ENCODE measurements at places on chromosomes 11 and 22.

DNA sequence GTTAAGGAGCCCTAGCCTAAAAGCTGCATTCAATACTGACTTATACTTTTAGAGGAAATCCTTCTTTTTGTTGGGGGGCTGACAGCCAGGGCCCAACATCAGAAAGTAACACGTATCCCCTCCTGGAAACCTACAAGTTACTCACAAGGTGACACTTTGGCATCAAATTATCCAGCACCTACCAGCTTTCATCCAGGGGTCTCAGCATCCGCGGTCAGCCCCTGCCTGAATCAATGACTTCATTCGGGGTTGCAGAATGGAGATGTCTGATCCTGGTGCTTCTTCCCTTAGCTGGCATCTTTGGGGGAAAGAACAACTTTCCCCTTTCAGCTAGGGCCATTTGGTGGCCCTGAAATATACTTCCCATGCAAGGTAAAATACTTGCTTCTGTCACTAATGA lies 5.3 kb upstream of the NAP1L4 start:
- DNase-seq: no peak

- no peak for DNase-seq
Observed at GRCh38 chr11:117871784-117872183, 4.7 kb downstream of the FXYD6 start.

DNA sequence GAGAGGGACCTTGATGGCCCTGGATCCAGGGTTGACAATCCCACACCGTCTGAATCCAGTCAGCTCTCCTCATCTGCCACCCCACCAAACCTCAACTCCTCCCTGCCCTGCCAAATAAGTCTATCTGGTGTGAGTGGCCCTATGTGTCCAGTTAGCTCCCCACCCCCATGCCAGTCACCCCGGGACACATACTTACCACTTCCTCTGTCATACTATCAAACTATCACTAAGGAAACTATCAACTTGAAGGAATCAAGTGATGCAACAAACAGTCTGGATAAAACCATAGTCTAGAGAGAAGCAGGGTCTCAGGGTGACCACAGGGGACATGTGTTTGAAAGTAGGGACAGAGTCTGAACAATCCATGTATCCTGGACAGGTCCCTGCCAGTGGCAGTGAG lies 13.2 kb upstream of the CSF2RB start:
- DNase-seq: no peak

- DNase-seq: no peak
Observed at GRCh38 chr11:78575478-78575877, 814 bp upstream of the NARS2 start.

DNA sequence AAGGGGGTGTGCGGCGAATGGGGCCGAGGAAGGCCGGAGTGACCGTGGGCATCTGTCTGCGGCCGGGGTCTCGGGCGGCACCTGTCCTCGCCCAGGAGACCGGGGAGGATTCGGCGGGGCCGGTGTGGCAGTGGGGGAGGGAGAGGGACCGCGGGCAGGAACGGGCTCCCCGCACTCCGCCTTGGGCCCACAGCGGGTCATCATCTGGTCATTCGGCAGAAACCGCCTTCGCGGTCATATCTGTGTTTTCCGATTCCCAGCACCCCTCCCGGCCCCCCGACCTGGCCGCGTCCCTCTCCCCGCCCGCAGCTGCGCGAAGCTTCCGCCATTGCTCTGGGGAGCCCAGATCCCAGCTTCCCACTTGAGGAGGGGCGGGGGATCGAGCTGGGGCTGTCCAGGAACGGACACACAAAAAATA lies 824 bp upstream of the CBX6 start:
- no peak for DNase-seq

GRCh38 chr22:27980424-27981148 lies 61.5 kb upstream of the PITPNB start:
- no peak for DNase-seq

Measured in GM04504 (cell line).